Thyroid gland (tissue), 4 donors: ENCODE measurements at places on chromosomes 1 and 21. TPM values are rescaled to one million over a fixed set of nuclear protein-coding genes. Genes with fewer than 3 reads are reported as not detected.

DNA sequence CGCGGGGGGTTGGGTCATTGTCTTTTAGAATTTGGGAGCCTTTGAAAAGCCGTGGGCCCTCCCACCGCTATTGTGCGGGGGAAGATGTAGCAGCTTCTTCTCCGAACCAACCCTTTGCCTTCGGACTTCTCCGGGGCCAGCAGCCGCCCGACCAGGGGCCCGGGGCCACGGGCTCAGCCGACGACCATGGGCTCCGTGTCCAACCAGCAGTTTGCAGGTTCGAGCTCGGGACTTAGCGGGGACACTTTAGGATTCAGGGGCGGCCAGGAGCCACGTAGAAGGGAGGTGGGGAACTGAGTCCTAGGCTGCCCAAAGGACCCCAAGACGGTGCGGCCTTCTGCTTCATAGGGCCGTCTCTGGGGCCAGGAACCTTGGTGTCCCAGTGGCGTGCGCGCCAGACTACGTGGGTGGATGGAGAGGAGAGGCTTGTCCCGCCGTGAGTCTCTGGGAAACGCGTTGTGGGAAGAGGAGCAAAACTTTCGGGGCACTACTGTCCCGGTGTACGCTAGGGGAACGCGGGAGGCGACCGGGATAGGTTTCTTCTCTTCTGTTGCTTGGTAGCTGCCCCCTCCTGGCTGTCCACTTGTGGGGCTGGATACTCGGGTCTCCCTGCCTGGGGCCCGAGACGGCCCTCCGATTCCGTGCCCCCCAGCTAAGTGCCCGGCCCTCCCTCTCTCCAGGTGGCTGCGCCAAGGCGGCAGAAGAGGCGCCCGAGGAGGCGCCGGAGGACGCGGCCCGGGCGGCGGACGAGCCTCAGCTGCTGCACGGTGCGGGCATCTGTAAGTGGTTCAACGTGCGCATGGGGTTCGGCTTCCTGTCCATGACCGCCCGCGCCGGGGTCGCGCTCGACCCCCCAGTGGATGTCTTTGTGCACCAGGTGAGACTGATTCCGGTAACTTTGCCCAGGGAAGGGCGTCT lies at the start of gene LIN28A:
Gene LIN28A (plus strand): TSS at position 112 of the 918 bp plus-strand sequence. CDS start 75 bp downstream, at position 187.
- no peak for DNase-seq
- H3K4me3 ChIP-seq = no peak within 1 kb of the TSS
- H3K36me3 ChIP-seq = no peaks in the 10 kb centered on the region

DNA sequence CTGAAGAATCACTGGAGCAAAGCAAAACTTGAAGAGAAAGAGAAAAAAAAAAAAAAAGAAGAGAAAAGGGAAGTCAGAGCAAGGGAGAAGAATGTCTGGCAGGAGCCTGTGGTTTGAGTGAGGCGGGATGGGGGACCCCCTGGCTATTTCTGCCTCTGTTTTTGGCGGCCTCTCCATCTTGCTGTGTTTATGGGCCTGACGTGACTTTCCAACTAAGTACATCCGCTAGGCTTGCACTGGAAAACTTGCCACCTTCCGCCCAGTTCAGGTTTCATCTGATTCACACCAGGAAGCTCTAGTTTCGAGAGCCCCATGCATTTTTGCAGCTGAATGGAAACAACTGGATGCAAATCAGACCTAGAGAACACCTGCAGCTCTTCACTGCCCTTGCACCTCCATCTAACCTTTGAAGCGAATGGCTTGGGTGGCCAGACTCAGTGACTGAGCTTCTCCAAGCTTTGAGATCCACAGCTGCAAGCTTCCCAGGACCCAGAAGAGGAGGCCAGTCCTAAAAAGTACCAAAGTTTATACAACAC lies 28.0 kb downstream of the TBX15 start:
- H3K4me1 ChIP-seq = no peaks in the 10 kb centered on the region
- no peak for DNase-seq
- H3K27me3 ChIP-seq = no peaks in the 10 kb centered on the region
- no peaks in the 10 kb centered on the region for H3K36me3 ChIP-seq

- H3K27me3 ChIP-seq = no peaks in the 10 kb centered on the region
- no peak overlapping the region for H3K27ac ChIP-seq
- no peak overlapping the region for H3K4me3 ChIP-seq
- DNase-seq = no peak
- H3K36me3 ChIP-seq = no peaks in the 10 kb centered on the region
Observed at GRCh38 chr1:199639453-199639852, 388.1 kb upstream of the NR5A2 start.

The CREB3L4 gene
- 17.4 TPM for total RNA-seq

The SPATA46 gene
- not detected for total RNA-seq

- H3K36me3 ChIP-seq = no peaks in the 10 kb centered on the region
- no peak overlapping the region for H3K4me3 ChIP-seq
Observed at GRCh38 chr1:67651031-67651430, 34.0 kb upstream of the GADD45A start.

The BTBD8 gene
- 17.0 TPM for total RNA-seq

GRCh38 chr1:41245659-41246058 lies 3.6 kb upstream of the SCMH1 start:
- H3K36me3 ChIP-seq = no peaks in the 10 kb centered on the region
- H3K27me3 ChIP-seq = no peaks in the 10 kb centered on the region
- H3K4me3 ChIP-seq = no peak overlapping the region
- H3K27ac ChIP-seq = no peak overlapping the region
- H3K4me1 ChIP-seq = peaks cover 8% of the 10 kb centered on the region

The PIGR gene
- total RNA-seq = not detected

DNA sequence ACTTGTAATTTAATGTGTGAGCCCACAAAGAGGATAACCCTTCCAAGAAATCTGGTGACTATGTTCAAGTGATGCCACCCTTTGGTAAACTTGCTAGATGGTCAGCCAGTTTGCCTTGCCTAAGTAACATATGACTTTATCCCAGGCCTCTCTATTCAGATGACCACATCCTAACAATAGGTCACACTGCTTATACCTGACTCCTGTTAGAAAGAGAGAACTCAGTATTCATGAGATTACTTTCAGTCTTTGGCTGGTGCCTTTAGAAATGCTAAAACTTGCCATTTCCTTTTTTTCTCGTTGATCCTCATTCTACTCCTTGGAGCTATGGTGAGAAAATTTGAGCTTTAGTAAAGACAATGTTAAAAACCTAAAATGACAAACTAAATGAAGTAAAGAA lies 28.5 kb upstream of the SERBP1 start:
- no peaks in the 10 kb centered on the region for H3K27me3 ChIP-seq
- DNase-seq = no peak
- no peaks in the 10 kb centered on the region for H3K4me1 ChIP-seq
- no peaks in the 10 kb centered on the region for H3K36me3 ChIP-seq

- no peak for DNase-seq
- H3K27ac ChIP-seq = no peak overlapping the region
- no peaks in the 10 kb centered on the region for H3K4me1 ChIP-seq
Observed at GRCh38 chr1:48026275-48026674, 29.1 kb upstream of the TRABD2B start.

GRCh38 chr1:63773815-63774616 lies at the start of gene ROR1:
ROR1 (plus strand) TSS chr1:63774017.
- no peaks in the 10 kb centered on the region for H3K27me3 ChIP-seq
- H3K4me1 ChIP-seq = peaks cover 4% of the 10 kb centered on the region
- peak within 1 kb of the TSS; percentile 28 for H3K4me3 ChIP-seq
- H3K27ac ChIP-seq = no peak within 1 kb of the TSS
- peak; percentile 80 for DNase-seq

GRCh38 chr1:117575586-117576225 lies 30.1 kb upstream of the TENT5C start:
- no peak for DNase-seq
- H3K4me3 ChIP-seq = no peak overlapping the region

- no peaks in the 10 kb centered on the region for H3K27me3 ChIP-seq
- no peaks in the 10 kb centered on the region for H3K4me1 ChIP-seq
- DNase-seq = no peak
- no peaks in the 10 kb centered on the region for H3K36me3 ChIP-seq
Observed at GRCh38 chr1:221011145-221011544, 131.9 kb downstream of the HLX start.

The MAP10 gene
- 3.8 TPM for total RNA-seq
